ENCODE measurements at places on chromosomes 11 and 22.

GRCh38 chr11:71178076-71178475, 74.3 kb downstream of the SHANK2 start:
- no peak for DNase-seq

GRCh38 chr11:114569801-114570200, 10.1 kb upstream of the NXPE1 start:
- no peak for DNase-seq

- no peak for DNase-seq
Measured at GRCh38 chr11:96004862-96005261, 81.0 kb upstream of the MTMR2 start.

GRCh38 chr11:122963961-122964360, 17.7 kb downstream of the BSX start:
- no peak for DNase-seq

DNA sequence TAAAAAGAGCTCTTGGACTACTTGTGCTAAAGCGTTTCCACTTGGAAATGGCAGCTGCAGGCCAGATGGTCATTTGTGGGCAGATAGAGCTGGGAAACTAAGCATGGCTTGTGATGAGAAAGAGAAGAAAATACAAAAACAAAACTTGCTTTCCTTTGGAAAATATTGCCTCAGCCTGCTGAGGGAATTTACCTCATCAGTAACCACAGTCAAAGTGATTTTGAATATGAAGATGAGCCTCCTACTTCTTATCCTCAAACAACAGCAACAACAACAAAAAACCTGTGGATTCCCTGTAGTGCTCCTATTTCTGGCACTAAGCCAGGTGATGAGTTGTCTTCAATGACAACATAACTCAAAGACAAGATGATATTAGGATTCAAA, 62.7 kb upstream of the FIBIN start:
- DNase-seq: no peak

- no peak for DNase-seq
Measured at GRCh38 chr11:10355257-10355661, 50.4 kb downstream of the ADM start.

DNA sequence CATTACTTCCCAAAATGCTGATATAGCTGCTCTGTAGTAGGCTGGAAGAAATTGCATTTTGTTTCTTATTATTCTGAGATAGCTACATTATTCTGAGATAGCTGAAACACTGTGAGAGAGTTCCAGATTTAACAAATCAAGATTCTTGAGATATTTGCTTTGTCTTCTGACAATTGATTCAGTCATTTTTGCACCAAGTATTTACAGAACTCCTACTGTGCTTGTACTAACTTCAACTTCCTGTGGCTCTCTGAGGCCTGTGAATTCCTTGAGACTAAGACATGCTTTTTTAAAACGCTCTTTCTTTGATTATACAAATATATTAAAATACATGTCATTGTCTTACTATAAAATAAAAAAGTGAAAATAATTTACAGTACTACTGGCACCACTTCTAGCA, 52.7 kb downstream of the USP47 start:
- no peak for DNase-seq
